ENCODE measurements at places on chromosomes 12 and 14.

- no peak for DNase-seq
Measured at GRCh38 chr12:106292339-106292738, 10.2 kb upstream of the TCP11L2 start.

- no peak for DNase-seq
Measured at GRCh38 chr12:16346958-16347357, 487 bp upstream of the MGST1 start.

GRCh38 chr12:53990311-53991076 lies 5.5 kb downstream of the HOXC10 start:
- DNase-seq, result no peak

- DNase-seq, result no peak
Measured at GRCh38 chr12:20184514-20184913, 183.8 kb upstream of the PDE3A start.

- peak; percentile 62 for DNase-seq
Measured at GRCh38 chr12:38138225-38139221, 178.1 kb upstream of the ALG10B start.

GRCh38 chr12:27276275-27276674 lies 32.2 kb downstream of the STK38L start:
- DNase-seq, result peak; percentile 52

GRCh38 chr14:72745546-72745945 lies 148.4 kb downstream of the DPF3 start:
- no peak for DNase-seq

DNA sequence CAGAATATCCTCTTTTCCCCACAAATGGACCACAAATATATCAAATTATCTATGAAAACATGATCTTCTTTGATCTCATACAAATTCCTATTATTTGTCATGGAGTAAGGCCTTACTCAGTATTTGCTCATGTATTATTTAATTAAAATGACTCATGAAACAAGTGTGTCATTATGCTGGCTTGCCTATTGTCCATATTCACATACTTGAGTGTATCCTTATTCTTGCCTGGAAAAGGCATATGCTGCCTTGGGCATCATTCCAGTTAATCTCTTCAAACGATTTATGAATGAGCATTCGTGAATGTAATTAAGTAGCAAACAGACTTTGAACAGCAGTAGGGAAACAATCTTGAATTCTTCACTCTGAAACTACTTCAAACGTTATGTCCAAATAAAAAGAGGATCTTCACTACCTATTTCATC lies 22.6 kb upstream of the SNRPF start:
- DNase-seq, result no peak

- peak; percentile 40 for DNase-seq
Measured at GRCh38 chr12:104137001-104137901, 759 bp downstream of the NFYB start.

- DNase-seq, result no peak
Measured at GRCh38 chr14:101246894-101247841, 314.1 kb upstream of the DIO3 start.

DNA sequence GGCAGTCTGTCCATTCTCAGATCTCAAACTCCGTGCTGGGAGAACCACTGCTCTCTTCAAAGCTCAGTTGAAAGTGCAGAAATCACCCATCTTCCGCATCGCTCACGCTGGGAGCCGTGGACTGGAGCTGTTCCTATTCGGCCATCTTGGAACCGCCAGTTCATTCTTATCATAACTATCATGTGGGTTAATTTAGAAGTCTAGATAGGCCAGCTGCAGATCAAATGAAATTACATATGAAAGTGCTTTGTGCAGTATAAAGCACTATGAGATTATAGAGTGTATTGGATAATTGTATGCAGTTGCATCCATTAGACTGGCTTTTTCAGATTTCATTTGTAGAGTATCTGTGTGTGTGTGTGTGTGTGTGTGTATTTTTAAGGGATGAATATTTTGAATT lies 57.8 kb downstream of the PRORP start:
- no peak for DNase-seq

GRCh38 chr12:49019443-49020324 lies 1.1 kb upstream of the PRKAG1 start:
- DNase-seq, result no peak

DNA sequence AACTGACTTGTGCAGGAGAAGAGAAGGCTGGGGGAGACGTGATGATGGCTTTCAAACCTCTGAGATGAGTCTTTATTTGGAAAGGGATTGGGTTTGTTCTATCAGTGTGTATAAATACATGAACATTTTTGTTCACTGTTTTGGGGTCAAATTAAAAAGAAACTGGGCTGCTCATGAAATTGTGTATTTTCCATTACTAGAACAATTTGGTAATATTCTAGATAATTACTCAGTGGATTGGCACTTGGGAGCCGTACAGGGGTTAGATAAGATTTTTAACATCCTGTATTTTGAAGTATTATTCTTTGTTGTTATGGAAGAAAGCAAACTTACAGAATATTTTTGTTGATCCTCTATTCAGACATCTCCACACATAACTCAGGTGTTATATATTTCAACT lies 340.6 kb downstream of the PRKD1 start:
- DNase-seq, result no peak

GRCh38 chr12:26699237-26699636 lies 133.8 kb downstream of the ITPR2 start:
- no peak for DNase-seq

- no peak for DNase-seq
Measured at GRCh38 chr12:93219947-93220346, 157.8 kb upstream of the NUDT4 start.
